ENCODE measurements at places on chromosomes 7 and 10.

DNA sequence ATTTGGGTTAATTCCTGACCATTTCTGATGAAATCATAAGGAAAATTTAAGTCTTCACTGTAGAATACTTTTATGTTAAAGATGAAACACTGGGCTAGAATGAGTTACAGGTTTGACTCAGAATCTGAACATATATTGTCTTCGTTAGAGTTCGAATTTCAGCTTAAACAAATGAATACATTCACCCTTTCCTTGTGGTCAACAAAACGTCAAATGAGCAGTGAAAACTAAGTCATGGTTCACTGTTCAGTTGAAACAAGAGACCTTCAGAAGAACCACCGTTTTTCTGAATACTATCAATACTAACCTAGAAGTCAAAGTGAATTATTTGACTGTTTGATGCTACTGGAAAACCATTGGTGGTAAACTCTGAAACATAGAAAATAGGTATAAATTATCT lies 235.2 kb upstream of the ZWINT start:
- no peak for DNase-seq

GRCh38 chr10:79266084-79266483 lies 81.2 kb upstream of the PPIF start:
- DNase-seq, result peak; percentile 44

DNA sequence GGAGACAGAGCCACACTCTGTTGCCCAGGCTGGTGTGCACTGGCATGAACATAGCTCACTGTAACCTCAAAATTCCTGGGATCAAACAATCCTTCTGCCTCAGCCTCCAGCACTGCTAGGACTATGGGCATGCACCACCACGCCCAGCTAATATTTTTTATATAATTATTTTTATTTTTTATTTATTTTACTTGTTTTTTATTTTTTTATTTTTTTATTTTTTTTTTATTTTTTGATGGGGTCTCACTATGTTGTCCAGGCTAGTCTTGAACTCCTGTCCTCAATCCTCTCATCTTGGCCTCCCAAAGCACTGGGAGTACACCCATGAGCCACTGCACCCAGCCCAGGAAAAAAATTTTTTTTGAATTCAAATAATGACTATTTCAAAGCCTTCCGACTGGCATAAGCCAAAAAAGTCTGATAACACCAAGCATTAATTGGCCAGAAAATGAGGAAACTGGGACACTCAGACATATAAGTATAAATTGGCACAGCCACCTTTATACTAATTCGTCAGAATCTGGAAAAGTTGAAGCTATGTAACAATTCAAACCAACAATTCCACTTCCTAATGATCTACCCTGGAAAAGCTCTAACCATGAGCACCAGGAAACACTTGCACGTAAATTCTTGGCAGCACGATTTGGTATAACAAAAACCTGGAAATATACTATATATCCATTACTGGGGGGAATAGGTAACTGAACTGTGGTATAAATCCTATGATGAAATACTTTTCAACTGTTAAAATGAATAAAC lies 6.3 kb downstream of the ZC3HAV1 start:
- no peak for DNase-seq

- DNase-seq, result no peak
Observed at GRCh38 chr7:146635205-146636032, 518.8 kb downstream of the CNTNAP2 start.

- no peak for DNase-seq
Observed at GRCh38 chr10:132628966-132629900, 91.6 kb downstream of the INPP5A start.

DNA sequence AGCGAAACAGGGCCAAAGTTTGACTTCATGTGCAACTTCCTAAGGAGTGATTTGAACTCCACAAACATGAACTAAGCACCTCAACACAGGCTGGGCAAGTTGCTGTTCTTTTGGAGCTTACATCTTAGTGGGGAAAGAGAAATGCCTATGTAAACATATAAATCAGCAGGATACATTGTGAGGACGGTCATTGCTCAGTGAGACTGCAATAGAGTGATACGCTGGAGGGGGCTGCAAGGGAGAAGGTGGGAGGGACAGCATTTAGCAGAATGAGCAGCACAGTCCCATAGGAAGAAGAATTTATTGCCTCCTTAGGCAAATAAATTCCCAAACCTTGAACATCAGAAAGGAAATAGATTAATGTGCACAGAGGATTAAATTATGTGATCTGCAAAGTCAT lies 90.0 kb downstream of the EGFR start:
- DNase-seq, result no peak

DNA sequence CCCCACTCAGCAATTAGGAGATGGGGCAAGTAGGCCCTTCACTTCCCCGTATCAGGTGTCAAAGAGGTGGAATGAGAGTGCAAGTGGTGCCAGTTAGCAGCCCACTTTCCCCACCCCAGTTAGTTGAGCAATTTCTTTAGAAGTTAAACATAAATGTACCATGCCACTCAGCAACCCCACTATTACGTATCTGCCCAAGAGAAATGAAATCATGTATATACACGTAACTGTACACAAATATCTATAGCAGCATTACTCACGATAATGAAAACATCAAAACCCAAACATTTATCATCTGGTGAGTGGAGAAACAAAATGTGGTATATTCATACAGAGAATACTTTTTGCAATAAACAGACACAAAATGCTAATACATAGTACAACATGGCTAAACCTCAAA lies 50.4 kb downstream of the IMMP2L start:
- no peak for DNase-seq

GRCh38 chr10:8803992-8804391 lies 749.5 kb downstream of the GATA3 start:
- DNase-seq, result no peak

DNA sequence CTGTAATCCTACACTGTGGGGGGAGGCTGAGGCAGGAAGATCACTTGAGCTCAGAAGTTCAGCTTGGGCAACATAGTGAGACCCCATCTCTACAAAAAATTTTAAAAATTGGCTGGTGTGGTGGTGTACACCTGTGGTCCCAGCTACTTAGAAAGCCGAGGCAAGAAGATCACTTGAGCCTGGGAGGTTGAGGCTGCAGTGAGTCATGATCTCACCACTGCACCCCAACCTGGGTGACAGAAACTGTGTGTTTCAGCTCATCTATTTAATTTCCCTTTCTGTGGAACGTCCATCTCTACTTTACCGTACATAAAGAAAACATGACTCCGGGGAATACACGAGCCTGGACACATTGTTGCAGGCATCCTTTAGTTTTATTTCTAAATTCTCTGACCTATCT lies 354.6 kb upstream of the PLXDC2 start:
- no peak for DNase-seq

GRCh38 chr7:92695308-92696261 lies 105.4 kb upstream of the FAM133B start:
- no peak for DNase-seq

DNA sequence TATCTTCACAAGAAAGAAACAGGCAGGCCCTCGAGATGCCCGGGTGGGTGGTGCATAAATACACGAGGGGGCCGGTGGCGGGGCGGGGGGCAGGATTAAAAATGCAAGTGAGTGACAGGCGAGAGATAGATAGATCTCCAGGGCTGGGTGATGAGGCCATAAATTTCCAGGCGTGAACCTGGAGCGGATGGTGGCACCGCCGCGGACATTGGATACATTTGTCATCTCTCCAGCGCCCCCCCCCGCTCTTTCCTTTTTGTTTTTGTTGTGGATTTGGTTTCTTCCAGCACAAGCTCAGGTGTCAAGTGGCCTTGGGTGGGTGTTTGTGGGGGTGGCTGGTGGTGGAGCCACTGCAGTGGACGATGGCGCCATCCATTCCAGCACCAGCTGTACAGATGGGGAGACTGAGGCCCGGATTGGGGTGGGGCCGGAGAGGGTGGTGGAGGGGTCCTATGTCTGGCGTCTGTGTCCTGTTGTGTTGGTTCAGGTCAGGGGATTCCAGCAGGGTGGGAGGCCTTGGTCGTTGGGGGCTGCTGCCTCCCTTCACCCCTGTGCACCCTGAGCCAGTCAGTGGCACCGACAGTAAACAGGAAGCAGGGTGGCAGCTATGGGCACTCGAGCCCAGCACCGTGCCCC lies 2.9 kb downstream of the ELFN1 start:
- DNase-seq, result no peak

- DNase-seq, result no peak
Observed at GRCh38 chr7:156442516-156442915, 198.1 kb upstream of the RNF32 start.
